ENCODE measurements at places on chromosomes 5 and 9.

GRCh38 chr9:19161257-19162025 is 34.1 kb upstream of the PLIN2 start:
- peak; percentile 98 for DNase-seq

- DNase-seq = no peak
Measured at GRCh38 chr9:33379666-33380389, 22.5 kb downstream of the AQP7 start.

GRCh38 chr5:178440181-178440580 is 150.0 kb downstream of the COL23A1 start:
- DNase-seq = no peak

- no peak for DNase-seq
Measured at GRCh38 chr9:22208846-22209585, 199.9 kb upstream of the CDKN2B start.

DNA sequence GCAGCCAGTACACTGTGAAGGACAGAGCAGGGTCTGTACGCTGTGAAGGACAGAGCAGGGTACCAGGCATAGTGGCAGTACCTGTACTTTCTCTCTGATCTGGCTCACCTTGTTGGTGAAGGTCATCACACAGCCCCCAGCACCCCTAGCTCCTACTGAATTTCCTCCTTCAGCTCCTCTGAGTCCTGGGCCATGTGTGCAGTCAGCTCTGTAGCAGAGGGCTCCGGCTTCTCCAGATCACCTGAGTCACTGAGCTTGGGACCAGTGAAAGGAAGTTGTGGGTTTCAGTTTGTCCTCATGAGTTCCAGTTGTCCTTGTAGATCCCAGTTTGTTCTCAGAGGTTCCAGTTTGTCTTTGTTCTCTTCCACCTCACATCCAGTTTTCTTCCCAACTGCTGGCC is 5.5 kb downstream of the NUDT2 start:
- DNase-seq = no peak

GRCh38 chr9:113471566-113471965 is 8.0 kb downstream of the RGS3 start:
- no peak for DNase-seq

DNA sequence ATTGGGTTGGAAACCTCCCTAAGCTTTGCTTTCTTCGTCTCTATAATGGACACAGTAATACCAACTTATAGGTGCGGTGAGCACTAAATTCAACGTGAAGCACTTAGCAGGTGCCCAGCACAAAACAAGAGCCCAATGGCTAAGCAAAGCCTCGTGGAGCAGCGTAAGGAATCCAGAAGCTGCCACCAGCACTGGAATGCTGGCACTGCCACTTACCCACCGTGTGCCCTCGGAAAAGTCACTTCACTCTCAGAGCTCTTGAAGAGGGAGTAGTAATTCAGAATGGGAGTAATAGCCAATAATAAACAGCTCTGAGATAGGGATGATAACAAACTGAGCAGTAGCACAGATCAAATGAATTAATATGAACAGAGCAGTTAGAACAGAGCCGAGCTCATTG is 16.4 kb downstream of the DAP start:
- no peak for DNase-seq

DNA sequence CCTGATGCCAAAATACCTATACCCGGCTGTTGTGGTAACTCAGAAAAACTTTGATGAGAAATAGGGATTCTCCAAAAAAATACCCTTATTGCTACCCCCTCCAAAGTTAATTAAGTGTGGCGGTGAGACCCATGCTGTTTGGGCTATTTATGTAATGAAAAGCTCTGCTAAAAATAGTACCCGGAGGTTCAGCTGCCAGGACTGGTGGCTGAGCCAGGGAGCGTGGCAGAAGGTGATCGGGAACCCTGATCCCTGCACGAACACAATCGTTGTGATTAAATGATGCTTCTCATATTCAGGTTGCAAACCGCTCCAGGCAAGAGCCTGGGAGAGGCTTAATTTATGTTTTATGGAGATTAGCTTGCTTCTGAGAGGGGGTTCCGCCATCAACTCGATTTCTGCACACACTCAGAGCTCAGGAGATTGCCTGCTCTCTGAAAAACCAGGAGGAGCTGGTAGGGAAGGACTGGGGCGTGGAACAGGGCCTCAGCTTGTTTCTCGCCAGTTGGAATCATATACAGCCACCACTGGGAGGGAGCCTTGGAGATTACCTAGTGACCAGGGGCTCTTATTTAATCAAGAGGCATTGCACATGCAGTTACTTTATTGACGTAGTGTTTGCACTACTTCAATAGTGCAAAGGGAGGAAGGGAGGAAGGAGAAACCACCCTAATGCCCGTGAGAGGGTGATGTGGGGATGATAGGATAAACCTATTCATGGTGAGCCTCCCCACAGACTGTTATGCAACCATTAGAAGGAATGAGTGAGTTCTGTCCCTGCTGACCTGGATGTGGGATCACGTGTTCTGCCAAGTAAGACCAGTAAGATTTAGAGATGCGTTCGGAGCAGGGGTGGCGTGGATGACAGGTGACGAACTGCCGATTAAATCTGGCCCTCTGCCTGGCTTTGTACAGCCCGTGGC is 23.4 kb downstream of the HRH2 start:
- no peak for DNase-seq

DNA sequence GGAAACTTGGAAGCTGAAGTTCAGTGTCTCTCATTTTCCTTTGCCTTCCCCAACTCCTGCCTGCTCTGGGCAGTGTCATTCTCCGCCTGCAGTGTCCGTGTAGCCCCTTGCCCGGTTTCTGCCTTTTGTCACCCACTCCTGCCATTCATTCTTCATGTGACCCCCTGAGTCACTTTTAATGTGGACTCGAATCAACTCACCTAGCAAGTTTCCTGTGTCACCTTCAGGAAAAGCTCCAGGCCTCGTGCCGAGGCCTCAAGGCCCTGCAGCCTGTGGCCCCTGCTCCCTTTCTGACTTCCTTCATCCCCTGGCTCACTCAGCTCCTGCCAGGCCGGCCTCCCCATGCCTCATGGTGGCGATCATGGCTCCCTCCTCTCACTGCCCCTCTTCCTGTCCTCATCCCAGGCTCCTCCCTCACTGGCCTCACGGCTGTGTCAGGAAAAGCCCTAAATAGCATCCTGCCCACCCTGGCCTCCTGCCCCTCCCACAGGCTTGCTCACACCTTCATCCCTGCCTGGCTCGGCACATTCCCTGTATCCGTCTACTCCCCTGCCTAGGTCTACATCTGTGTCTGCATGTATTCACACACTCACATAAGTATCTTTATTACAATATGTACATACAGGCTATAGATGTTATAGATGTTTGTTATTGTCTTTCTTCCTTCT is 294.9 kb downstream of the MED10 start:
- DNase-seq = no peak

- no peak for DNase-seq
Measured at GRCh38 chr5:137570070-137570469, 70.9 kb upstream of the SPOCK1 start.

- peak; percentile 46 for DNase-seq
Measured at GRCh38 chr9:121463026-121463807, 36.4 kb downstream of the GGTA1 start.

DNA sequence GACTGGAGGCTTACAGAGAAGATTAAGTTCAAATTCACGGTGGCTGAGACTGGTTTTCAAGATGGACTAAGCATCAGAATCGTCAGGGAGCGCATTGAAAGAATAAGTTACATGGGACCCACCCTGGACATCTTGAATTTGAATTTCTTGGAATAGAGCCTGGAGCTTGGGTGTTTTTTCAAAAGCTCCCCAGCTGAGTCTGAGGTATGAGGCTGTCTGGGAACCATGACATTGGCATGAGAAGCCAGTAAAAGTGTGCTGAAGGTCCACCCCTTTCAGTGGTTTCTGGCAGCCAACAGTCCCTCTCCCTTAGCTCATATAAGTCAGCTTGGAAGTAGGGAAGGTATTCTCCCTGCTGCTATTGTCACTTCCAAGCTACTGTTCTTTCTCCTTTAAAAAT is 97.8 kb downstream of the MAST4 start:
- DNase-seq = no peak

- DNase-seq = peak; percentile 27
Measured at GRCh38 chr5:103271570-103272289, 13.2 kb downstream of the MACIR start.

GRCh38 chr5:92633875-92634487 is 947.0 kb downstream of the NR2F1-AS1 start:
- no peak for DNase-seq

DNA sequence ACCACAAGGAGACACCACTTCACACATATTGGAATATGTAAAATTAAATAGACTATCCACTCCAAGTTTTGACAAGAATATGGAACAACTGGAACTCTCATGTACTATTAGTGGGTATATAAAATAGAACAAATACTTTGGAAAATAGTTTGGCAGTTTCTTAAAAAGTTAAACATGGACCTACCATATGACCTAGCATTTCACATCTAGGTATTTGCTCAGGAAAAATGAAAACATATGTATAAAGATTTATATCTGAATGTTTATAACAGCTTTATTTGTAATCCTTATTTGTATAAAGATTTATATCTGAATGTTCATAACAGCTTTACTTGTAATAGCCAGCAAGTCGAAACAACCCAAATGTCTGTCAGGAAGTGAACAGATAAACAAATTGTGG is 49.2 kb downstream of the ERP44 start:
- no peak for DNase-seq

GRCh38 chr5:148768806-148769415 is 57.5 kb upstream of the ADRB2 start:
- no peak for DNase-seq

DNA sequence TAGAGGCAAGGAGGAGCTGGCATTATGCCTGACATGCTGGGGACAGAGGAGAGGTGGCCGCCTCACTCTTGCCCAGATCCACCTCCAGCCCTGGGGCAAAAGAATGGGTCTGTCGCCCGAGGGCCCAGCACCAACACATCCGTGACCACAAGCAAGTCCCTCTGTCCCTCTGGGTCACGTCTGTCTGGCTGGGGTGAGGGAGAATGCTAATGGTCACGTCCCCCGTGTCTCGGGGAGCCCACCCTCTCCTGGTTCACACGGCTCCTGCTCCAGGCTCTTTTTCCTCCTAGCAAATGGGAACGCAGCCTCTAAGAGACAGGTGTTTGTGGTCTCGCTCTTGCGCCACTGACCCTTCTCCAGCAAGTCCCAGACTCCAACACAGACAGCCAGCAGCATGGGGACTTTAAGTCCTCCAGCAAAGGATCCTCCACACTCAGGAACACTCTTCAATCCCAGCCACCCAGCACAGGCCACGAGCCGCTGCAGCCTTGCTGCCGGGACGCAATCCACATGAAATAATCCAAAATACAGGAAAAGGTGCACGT is 4.1 kb downstream of the ENG start:
- DNase-seq = no peak

GRCh38 chr5:108728566-108729241 is 19.0 kb upstream of the FER start:
- no peak for DNase-seq

DNA sequence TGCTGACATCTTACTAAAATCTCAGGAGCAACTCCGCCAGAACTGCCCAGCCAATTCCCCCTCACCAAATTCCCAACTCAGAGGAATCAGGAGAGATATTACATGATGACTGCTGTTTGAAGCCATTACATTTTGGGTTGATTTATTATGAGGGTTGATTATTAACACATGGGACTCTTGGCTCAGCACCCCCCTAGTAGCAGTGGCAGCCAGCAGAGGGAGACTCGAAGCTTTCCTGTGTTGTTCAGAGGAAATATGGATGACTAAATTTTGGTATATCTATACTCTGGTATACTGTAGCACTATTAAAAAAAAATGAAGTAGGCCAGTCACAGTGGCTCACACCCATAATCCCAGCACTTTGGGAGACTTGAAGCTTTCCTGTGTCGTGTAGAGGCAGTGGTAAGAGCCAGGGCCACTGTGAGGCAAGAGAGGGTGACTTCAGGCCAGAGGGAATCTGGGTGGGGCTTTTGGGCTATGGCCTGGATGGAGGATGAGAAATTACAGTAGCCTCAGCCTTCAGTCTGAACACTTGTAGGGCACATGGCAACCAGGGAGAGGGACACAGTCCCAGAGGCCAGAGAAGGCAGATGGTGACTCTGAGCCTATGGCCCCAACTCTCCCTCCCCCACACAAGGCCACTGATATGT is 111.4 kb downstream of the LHX2 start:
- peak; percentile 46 for DNase-seq

DNA sequence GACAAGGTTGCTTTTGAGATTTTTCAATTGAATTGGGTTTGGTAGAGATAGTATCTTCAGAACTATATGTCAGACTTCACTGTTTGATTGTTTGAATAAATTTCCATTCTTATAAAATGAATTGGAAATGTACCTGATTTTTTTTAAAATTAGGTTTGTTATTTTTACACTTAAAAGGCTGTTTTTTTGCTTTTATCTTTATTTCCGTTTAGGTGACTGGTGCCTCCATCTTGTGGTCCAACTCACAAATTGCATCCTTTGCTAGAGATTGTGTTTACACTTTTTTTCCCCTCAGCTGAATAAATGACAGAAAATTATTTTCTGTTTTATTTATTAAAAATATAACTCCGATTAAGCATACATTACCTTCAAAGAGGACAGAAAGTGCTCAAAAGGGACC is 15.6 kb downstream of the NDUFAF2 start:
- DNase-seq = peak; percentile 50

DNA sequence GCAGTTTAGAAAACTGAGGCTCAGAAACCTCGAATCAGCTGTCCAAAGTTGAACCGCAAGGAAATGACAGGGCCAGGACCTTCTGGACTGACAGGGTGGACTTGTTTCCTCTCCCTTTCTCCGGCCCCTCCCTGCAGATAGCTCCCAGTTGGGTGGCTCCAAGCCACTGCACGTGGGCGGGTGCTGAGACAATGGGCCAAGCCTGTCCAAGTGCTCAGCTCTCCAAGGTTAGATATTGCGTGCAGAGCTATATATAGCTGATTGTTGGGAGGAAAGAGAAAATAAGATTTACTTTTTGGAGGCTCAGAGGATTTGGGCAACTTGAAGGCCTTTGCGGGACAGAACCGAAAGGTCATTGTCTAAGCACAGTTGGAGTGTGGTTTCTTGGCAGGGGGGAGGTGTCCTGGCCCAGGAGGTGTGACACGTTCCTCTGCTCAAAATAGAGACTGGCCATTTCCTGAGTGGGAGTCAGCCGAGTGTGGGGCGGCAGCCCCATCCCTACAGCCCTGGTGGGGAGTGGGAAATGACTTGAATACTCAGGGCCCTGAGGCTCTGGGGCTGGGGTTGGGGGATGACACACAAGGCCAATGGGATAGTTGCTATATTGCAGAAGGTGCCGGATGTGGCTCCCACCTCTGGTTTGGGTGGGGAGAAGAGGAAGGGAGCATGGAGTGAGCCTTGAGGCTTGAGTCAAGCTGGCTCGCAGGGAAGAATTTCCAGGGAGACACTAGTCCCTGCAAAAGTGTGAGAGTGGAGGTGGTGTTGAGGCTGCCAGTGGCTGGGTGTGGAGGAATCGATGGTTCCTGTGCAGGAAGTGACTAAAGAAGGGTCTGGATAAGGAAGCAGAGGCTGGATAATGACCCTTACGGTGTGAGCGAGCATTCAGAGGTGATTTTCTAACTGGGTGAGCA is 44.4 kb upstream of the SMAD5 start:
- peak; percentile 94 for DNase-seq

DNA sequence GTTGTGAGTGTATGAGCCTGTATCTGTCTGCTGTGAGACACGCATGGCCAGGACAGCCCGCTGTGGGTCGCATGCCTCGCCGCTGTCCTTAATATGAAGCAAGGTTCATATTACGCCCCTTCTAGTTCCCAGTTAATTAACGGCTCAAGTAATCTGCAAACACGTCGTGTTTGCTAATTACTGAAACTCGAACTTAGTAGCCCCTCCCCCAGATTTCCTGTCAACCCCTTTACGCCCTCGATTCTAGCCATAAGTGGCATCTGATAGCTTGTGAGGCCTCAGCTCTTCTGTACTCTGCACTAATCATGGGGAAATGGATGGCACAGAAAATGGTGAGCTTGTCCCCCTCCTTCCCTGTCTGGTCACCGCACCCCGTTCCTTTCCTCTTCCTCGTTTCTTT is 116.9 kb upstream of the OTULINL start:
- no peak for DNase-seq
